ENCODE measurements at places on chromosomes 6 and 20.

- DNase-seq, result peak; percentile 86
These were observed at the start of gene DTNBP1 for GRCh38 chr6:15662326-15663129. Gene DTNBP1 (minus strand): TSS chr6:15663028. CDS start chr6:15662869, 159 bp downstream.

- DNase-seq, result no peak
These were observed 145.8 kb upstream of the SNX9 start for GRCh38 chr6:157677235-157677634.

DNA sequence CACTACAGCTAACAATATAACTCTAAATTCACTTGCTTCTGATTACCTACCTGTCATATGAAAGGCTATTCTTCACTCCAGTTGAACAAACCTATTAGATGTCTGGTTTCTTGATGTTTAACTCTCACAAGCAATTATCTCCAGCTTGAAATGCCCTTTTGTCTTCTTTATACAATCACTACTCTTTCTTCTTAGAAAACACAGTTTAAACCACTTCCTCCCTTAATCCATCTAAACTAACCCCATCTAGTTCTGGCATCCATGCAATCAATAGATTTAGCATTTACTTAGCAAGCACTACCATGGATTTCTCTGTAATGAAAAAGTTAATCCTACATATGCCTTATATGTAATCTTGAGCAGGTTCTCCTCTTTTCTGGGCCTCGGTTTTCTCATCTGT, 127.3 kb downstream of the ATXN1 start:
- DNase-seq, result no peak

GRCh38 chr6:85483846-85484245, 34.0 kb downstream of the NT5E start:
- DNase-seq, result no peak

GRCh38 chr6:63487103-63487813, 85.0 kb upstream of the LOC128125822 start:
- no peak for DNase-seq

- DNase-seq, result no peak
These were observed 149.7 kb upstream of the SGK1 start for GRCh38 chr6:134467620-134468019.

DNA sequence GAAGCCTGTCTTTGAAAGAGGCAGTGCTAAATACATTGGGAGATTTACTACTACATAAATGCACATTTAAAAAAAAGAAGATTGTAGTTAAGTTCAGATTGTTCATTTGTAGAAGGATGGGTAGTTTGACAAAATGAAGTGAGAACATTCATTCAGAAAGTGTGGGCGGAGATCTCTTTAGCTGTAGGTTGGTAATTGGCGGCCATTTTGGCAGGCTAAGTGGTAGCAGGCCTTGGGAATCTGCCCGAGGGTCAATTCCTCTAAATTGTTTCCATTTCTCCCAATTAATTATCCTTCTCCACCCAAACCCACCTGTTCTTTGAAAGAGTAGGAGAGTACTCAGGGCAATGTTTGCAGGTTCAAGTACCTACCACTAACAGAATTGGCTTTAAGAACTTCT, 17.9 kb downstream of the SOX4 start:
- no peak for DNase-seq

- no peak for DNase-seq
These were observed 665.2 kb downstream of the DOK5 start for GRCh38 chr20:55140631-55141030.

GRCh38 chr6:31422587-31422986, 19.2 kb downstream of the MICA start:
- DNase-seq, result no peak

GRCh38 chr6:121590916-121591315, 155.5 kb downstream of the GJA1 start:
- no peak for DNase-seq

GRCh38 chr6:1641343-1641885, 31.7 kb downstream of the FOXC1 start:
- no peak for DNase-seq

DNA sequence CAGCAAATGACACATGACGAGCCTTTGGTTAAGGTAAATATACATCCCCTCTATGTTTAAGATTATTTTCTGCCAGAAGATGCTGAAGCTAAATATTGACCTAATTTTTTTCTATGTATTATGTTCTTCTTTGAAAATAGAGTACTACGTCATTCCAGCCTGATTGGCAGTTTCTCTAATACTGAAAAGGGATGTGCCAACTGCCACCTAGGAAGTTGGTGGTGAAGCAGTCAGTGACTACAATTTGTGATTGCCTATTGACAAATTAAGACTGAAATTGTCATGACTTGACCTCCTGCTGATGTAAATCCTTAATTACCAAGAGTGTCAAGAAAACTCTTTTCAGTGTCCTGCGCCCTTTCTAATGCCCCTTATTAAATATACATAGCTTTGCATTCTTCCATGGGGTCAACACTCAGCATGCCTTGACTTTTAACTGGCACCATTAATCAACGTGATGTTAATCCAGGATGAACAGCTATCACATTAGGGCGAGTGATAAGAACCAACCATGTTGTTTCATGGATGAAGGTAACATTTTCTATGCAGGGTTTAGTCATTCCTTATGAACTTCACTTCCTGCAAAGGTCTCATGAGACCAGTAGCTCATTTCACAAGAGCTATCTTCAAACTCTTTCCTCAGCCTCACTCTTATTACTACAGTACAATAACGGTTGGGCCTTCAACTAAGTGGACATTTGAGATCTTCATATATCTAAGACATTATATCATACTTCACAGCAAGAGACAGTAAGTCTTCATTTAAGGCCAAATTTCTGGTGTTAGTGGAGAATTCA, 22.5 kb upstream of the SGK1 start:
- DNase-seq, result no peak

DNA sequence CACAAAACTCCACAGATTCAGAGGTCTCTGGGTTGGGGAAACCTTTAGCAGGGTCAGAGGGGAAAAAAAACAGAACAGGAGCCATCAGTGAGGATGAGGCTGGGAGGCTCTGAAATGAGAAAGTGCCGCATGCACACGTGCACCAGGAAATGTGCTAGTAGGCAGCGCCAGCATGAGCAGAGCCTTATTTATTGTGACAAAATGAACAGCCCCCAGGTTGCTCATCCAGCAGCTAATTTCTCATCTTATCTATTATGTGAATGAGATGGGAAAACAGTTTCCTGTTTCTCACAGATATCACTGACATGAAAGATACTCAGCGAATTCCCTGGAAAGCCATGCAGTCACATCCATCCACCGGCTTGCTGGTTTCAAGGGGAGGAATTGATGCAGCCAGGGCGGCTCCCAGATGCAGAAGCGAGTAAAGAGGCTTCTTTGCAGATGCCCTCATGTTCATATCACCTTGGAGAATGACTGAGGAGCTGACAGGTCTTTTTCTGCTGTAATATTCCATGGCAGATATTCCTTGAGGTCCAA, 176.1 kb downstream of the MBOAT1 start:
- DNase-seq, result no peak

DNA sequence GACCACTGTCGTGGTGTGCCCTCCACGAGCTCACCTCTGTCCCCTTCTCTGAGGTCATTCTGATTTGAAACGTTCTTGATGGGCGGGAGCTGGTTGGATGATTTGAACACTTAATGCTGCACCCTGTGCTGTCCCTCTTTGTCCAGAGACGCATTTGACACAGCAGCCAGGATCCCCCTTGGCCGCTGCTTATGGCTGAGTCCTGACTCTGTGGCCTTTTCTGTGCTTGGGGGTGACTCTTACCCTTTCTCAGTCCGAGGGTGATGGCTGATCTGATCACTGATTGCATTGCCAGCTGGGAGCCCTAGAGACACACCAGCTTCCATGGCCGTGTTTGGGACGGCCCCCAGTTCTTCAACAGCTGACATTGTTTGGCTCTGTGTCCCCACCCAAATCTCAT, 43.5 kb upstream of the FRMD1 start:
- DNase-seq, result no peak

DNA sequence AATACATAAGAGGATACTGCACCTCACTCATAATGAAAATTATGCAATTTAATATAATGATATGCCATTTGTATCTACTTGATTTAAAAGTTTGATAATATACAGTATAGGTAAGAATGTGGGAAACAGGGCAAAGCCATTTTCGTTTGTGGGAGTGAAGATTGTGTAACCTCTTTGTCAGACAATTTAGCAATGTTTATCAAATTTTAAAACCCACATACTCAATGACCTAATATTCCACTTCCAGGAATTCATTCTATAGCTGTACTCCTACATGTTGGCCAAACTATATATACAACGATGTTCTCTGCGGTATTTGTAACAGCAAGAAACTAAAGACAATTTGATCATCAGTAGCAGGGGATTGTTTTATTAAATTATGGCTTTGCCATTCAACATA, 17.8 kb upstream of the FKBP5 start:
- DNase-seq, result no peak

DNA sequence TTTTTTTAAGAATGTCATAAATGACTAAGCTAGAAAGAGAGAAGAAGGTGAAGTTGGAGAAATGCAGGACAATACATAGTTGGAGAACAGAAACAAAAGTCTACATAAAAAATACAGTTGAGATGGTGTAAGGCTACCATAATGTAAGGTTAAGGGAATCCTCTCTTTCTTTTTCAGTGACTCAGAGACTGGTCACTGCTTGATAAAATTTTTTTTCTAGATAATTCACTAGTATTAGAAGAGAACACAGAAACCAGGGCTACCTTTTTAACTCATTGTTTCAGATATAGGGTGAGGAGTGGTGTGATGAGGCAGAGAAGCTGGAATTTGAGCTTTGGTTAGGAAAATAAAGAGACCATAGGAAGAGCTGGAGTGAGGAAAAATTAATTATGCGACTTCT, 18.2 kb upstream of the EDN1 start:
- no peak for DNase-seq

DNA sequence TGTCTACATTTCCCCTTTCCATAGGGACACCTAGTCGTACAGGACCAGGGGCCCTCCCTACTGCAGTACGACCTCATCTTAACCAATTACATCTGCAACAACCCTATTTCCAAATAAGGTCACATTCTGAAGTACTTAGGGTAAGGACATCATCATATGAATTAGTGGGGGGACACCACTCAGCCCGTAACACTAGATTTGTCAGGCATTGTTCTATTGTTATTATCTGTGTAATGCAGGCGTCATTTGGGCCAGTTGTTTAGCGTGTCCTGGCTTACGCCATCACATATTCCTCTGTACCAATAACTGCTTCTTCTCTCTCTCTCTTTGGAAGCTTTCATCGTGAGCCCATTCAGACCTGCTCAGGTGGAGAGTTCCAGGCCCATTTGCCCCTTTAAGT, 89.3 kb downstream of the CAP2 start:
- DNase-seq, result no peak

- DNase-seq, result no peak
These were observed 564.3 kb upstream of the MARCKS start for GRCh38 chr6:113292646-113293422.

GRCh38 chr6:112437058-112437457, 89.9 kb downstream of the RFPL4B start:
- no peak for DNase-seq

DNA sequence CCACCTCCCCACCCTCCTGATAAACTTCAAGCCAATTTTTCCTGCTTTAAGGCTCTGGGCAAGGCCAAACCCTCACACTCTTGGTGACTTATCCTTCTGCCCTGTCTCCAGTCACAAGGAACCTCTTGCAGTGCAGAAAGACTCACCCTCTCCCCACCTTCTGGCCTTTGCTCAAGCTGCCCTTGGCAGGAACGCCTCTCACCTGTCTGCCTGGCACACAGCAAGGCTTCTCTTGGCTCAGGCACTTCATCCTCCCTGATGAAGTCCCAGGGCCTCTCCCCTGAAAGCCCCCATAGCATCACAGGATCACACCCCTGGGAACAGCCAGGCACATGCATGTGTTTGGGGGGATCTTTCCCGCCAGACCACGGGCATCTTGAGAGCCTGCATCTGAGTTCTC, 68.8 kb upstream of the NNAT start:
- DNase-seq, result no peak

GRCh38 chr6:45591306-45591705, 213.6 kb upstream of the SUPT3H start:
- DNase-seq, result no peak

DNA sequence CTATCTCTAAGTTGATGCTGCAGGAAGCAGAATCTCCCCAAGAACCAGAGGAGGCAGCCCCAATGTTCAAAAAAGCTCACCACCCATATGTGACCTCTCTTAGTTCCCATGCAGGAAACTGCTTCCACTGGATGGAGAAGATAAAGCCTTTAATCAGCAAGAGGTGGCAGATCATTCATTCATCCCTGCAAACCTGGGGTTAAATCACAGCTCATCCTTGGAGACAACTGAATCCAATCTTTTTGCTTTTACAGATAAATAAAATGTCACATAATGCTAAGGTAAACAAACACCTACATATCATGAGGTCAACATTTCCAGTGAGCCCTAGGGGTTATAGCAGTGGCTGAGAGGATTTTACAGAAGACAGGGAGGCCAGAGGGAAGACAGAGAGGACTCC, 112.7 kb upstream of the CD93 start:
- no peak for DNase-seq

DNA sequence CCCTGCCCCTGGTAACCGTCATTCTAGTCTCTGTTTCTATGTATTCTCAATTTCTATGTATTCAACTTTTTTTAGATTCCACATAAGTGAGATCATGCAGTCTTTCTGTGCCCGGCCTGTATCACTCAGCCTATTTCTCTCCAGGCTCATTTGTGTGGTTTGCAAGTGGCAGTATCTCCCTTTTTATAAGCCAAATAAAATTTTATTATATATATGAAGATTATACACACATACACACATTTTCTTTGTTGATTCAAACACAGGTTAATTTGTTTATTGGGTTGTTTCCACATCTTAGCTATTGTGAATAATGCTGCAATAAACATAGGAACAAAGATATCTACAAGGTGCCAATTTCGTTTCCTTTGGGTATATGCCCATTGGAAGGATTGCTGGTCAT, 571.7 kb downstream of the DHX35 start:
- no peak for DNase-seq

DNA sequence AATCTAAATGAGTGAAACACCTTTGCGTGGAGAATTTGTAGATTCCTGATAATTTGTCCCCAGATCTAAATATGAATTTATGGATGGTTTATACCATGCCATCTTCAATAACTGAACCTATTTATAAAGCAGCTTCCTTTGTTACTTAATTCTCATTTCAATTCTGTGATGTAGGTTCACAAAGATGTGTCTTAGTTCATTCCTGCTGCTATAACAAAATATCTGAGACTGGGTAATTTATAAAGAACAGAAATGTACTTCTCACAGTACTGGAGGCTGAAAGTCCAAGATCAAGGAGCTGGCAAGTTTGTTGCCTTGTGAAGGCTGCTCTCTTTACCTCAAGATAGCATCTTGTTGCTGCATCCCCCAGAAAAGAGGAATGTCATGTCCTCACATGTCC, 2.1 kb upstream of the TFB1M start:
- no peak for DNase-seq

- DNase-seq, result no peak
These were observed 20.6 kb downstream of the BRPF3 start for GRCh38 chr6:36217188-36217587.
